ENCODE measurements at places on chromosomes 12 and 14.

DNA sequence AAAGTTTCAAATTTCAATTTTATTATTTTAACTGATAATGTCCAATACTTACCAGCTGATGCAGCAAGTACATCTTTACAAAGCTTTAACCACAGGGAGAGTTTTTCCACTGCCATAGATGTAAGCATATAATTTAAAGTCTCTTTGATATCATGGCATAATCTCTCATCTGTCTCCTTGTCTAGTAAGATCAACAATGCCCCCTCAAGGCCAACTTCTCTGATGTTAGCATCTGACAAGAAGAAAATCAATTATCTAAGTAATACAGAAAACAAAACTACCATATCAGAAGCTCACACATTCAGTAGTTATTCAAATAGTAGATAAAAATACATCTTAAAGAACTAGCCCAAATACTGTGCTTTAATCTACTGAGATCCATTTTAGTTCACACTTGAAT lies 94.2 kb downstream of the HEATR5A start:
- DNase-seq = no peak

GRCh38 chr12:43653917-43654316 lies 101.9 kb upstream of the ADAMTS20 start:
- DNase-seq = peak; percentile 42

DNA sequence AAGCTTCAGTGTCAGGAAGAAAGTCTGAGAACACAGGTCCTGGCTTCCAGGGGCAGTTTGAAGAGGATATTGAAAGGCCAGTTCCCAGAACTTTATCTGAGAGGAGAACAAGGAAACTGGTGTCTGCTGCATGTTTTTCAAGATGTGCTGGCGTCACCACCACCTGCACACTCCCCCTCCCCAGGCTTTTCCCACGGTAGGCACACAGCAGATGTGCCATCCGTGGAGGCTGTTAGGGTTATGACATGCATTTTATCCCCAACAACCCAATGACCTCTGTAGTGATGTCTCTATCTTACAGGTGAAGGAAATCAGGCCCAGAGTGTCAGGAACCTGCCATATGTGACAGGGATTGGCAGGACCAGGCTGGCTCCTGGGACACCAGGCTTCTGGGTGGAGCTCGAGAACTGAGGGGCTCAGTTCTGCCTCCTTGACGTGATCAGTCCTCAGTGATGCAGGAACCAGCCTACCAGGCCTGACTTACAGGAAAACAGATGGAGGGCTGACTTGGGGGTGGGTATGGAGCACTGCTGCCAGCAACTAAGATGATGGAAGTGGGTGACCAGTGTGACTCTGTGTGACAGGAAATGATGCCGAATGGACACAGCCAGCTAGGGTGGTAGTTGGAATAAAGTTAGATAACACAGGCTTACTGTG lies 16.8 kb downstream of the SLC25A47 start:
- no peak for DNase-seq

GRCh38 chr12:95922231-95922630 lies 20.2 kb downstream of the CCDC38 start:
- no peak for DNase-seq

GRCh38 chr12:52791271-52792184 lies 4.4 kb downstream of the KRT3 start:
- DNase-seq = no peak

- no peak for DNase-seq
These were observed 74.2 kb downstream of the FZD10 start for GRCh38 chr12:130236446-130236845.

DNA sequence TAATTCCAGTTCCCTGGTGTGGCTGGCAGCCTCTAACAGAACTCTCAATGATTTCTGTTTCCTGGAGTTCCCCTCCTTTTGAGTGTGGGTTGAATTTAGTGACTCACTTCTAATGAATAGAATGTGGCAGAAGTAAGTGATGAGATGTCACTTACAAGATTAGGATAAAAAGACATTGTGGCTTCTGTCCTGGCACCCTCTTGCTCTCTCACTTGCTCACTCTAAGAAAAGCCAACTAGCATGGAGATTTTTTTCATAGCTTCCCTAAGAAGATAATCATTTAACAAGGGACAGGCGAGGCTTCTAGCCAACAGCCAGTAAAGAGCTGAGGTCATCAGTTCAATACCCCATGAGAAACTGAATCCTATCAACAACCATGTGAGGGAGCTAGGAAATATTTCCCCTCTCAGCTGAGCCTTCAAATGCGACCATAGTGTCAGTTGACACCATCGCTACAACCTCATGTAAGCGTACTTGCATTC lies 156.7 kb downstream of the TMTC3 start:
- no peak for DNase-seq

- peak; percentile 29 for DNase-seq
These were observed 76.6 kb upstream of the GZMB start for GRCh38 chr14:24710403-24711112.

DNA sequence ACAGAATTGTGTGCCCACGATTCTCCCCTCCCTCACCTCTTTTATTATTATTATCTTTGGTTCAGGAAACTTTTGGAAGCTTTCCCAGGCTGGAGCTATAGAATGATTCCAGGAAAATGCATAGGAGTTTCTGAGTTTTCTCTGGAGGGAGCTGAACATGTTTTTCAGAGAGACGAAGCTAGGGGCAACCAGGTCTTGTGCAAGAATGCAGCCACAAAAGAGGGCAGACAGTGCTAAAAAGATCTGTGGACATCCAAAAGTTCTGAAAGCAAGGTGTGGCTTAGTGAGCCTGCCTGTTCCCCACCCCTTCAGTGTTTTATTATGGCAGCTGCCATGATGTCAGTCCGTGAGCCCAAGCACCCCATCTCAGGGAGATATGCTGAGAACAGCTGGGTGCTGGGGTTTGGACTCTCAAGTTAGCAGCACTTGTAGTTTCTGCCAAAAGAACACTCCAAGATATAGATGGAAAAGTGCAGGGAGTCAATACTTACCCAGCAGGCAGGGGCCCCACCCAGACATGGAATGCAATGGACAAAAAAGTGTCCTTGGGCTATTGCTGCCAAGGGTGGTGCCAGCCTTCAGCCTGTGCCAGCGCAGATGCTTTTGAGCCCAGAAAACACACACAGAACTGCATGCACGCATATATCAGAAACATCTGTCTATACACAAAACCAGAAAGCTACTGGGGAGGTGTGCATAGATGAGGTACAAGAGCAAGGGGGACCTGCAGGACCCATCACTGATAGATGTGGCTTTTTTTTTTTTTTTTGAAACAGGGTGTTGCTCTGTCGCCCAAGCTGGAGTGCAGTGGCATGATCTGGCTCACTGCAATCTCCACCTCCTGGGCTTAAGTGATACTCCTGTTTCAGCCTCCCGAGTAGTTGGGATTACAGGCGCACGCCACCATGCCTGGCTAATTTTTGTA lies 17.0 kb upstream of the IRF2BPL start:
- DNase-seq = no peak

DNA sequence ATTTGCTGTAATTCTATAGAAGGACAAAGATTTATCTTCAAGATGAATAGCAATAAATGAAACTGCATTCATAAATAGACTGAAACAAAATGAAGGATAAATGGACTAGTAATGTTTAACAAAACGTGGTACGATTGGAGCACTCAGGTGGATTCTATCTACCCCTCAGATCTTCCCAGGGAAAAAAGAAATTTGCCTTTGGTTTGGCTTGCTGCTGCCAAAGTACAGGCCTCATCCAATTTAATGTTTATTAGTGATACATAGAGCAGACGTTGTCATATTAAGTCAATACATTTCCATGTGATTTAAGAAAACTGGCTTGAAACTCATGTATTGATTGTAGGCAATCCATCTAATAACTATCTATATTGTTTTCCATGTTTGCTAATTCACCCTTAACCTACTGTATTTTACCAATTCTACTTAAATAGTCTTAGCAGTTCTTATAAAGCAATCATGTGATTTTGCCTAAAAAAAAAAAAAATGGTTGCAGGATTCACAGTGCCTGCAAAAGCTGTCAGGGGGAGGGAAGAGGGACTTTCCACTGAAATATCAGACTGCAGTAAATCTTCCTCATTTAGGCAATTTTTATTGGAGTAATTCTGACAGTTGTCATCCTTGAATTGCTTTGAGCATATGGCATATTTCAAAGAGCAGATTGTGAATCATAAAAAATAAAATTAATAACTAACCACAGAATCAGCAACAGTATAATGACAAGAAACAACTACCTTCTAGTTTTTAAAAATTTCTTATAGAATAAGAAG lies 242.2 kb upstream of the NPAS3 start:
- DNase-seq = peak; percentile 3

- DNase-seq = no peak
These were observed 346.2 kb downstream of the C12orf75 start for GRCh38 chr12:105676694-105677093.

GRCh38 chr12:24226745-24227350 lies 277.4 kb upstream of the SOX5 start:
- DNase-seq = no peak

DNA sequence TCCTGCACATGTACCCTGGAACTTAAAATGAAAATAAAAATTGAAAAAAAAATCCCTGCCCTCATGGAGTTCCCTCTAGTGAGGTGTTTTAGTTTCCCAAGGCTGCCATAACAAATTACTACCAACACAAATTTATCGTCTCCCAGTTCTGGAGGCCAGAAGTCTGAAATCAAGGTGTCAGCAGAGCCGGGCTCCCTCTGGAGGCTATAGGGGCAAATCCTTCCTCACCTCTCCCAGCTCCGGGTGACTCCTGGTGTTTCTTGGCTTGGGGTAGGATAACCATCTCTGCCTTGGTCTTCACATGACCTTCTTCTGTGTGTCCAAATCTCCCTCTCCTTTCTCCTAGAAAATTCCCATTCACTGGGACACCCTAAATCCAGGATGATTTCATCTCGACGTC lies 50.1 kb downstream of the PLXNC1 start:
- no peak for DNase-seq

- peak; percentile 87 for DNase-seq
These were observed 66.3 kb downstream of the RBM19 start for GRCh38 chr12:113899561-113900471.

GRCh38 chr14:54435500-54435981 lies 5.6 kb downstream of the CNIH1 start:
- no peak for DNase-seq

- DNase-seq = no peak
These were observed 11.0 kb downstream of the RAB5B start for GRCh38 chr12:55984861-55985260.

DNA sequence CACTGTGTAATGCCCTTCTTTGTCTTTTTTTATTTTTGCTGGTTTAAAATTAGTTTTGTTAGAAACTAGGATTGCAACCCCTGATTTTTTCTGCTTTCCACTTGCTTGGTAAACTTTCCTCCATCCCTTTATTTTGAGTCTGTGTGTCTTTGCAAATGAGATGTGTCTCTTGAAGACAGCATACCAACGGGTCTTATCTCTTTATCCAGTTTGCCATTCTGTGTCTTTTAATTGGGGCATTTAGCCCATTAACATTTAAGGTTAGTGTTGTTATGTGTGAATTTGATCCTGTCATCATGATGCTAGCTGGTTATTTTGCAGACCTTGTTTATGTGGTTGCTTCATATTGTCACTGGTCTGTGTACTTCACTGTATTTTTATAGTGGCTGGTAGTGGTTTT lies 43.5 kb upstream of the LALBA start:
- no peak for DNase-seq

- DNase-seq = no peak
These were observed 63.2 kb upstream of the SFSWAP start for GRCh38 chr12:131647667-131648066.

- no peak for DNase-seq
These were observed 12.2 kb downstream of the SLC38A2 start for GRCh38 chr12:46360370-46360769.

DNA sequence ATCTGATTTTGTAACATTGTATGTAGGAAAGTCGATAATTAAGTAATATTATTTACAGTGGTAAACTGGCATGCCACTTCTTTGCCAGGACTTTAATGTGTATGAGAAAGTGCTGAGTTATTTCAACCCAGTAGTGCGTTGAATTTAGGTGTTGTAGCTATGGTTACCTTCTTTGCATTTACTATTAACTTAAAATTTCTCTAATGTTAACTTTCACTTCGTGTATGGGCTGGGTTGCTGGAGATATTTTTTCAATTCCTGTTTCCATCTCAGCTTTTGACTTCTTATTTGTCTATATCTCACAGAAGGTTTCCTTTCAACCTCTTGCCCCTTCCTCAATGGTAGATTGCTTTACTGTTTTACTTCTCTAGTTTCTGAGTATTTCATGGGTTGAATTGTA lies 1345.6 kb downstream of the FSCB start:
- no peak for DNase-seq

DNA sequence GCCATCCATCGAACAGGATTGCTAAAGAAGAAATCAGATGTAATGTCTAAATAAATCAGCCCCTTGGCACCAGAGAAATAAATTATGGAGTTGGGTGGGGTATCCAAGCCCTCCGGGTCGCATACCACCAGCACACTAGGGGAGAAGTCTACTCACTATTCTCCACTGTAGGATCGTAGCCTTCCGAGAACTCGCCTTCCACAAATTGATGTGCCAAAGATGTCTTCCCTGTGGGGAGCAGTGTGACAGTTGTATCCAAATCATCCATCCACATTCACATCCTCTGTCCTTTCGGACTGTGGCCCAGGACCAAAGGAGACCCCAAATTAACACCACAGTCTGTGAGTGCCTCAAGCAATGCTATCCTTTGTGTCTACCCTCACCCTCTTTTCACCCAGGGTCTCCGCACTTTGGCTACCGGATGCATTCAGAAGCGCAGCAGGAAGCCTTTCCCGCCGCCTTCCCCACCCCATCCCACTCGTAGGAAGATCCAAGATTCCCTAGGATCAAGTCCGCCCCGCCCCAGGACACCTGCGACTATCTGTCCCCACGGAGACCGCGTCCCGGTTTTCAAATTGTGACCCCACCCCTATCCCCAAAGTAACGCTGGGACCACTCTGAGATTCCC lies 786 bp downstream of the RHEBL1 start:
- peak; percentile 53 for DNase-seq

- DNase-seq = no peak
These were observed 391.7 kb upstream of the OR4E1 start for GRCh38 chr14:22065347-22065746.

- DNase-seq = peak; percentile 59
These were observed 11.1 kb upstream of the INF2 start for GRCh38 chr14:104678346-104678745.

DNA sequence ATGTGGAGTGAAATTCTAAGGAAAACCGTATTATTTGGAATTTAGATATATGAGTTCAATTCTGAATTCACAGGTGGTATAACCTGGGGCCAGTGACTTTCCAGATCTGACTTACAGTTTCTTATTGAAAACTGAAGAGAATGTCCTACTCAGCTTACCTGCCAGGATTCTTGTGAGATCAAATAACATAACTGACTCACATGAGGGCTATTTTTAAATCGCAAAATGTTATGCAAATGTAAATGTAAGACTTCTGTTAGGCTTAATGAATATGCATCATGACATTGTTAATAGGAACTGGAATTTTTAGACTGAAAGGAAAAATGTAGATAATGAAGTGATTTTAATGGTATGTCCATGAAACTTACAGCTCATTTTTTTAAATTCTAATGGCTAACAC lies 1142.1 kb downstream of the FLRT2 start:
- DNase-seq = no peak

Measured in NCI-H146 (cell line).